Neural crest cell (in vitro differentiated cells): ENCODE measurements at places on chromosomes 2 and 18.

DNA sequence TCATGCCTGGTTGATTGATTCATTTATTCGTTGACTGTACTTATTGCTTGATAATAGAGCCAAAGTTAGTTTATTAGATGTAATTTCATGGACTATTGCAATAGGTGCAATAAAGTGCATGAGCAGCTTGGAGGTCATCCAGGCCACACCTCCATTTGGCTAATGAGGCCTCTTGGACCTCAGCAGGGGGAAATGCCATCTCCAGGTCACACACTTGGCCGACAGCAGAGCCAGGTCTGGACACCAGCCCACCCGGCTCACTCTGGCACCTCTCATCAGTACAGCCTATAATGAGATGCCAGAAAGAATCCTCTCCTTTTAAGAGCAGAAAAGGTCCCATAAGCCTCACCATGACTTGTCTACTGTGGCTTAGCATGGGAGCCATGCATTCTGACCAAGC is 71.2 kb upstream of the AFF3 start:
- no peak for DNase-seq

DNA sequence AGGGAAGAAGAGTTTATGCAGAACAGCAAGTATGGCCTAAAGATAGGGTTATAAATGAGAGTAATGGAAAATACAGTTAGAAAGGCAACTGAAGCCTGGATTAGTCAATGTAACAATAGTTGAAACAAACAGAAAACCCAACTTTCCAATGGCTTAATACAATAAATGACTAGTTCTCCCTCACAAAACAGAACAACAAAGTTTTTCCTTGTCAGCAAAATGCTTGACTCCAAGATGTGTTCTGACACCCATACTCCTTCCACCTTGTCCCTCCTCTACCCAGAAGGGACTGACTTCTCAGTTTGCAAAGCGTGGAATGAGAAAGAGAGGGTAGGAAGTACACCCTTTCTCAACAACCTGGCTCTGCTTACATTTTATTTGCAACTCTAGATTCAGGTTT is 191.4 kb upstream of the OSR1 start:
- DNase-seq, result no peak

- no peak for DNase-seq
These were observed 4.3 kb downstream of the REL start for GRCh38 chr2:60885683-60886082.

GRCh38 chr2:149180226-149180875 is 141.9 kb downstream of the LYPD6B start:
- no peak for DNase-seq

DNA sequence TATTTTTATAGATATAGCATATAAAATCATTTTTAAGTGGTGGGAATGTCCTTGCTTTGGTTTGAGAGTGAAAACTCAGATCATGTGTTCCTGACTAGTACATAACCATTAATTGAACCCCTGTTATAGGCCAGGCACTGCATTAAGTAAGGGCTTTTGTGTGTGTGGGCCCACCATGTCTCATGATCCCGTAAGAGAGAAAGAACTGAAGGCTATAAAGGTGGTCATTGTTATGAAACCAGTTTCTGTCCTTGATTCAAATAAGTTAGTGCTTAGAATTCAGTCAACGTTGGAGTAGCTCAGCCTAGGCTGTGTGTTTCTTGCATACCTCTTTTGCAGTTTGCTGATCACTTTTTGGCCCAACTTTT is 91.5 kb downstream of the LIMS1 start:
- no peak for DNase-seq
